ENCODE measurements at places on chromosomes 16 and 17.
A peak's percentile ranks its signal among the peaks of the same experiment; 100 is the strongest.

DNA sequence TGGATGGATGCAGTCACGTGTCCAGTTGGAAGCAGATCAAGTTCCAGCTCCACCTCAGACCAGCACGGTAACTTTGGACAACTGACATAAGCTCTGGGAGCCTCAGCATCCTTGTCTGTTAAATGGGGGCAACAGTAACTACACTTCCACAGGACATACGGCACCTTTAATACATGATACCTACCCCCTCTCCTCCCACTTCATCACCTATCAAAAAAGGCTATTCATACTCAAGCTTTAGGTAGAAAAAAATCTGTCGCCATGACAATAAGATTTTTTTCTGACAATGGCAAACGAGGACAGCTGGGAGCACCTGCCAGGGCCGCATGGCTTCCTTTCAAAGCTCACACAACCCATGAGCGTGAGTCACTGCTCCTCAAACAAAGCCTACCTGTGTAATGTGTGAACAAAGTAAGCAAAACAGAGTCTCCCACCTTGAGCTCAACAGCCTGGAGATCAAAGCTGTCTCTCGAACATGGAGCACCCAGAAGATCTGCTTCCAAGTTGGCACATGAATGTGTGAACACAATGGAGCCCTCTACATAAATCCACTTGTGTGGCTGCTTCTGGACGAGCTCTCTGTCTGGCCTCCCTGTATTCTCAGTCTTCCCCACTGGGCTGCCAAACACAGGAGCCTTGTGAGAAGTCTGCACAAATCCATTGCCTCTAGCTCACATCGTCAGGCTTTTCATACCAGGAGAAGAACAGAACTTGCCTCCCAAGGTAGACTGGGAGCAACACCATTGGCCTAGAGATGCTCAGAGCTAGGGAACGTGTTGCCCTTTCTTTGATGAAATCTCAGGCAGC is 459.7 kb downstream of the SOX9 start:
- no peak for DNase-seq

DNA sequence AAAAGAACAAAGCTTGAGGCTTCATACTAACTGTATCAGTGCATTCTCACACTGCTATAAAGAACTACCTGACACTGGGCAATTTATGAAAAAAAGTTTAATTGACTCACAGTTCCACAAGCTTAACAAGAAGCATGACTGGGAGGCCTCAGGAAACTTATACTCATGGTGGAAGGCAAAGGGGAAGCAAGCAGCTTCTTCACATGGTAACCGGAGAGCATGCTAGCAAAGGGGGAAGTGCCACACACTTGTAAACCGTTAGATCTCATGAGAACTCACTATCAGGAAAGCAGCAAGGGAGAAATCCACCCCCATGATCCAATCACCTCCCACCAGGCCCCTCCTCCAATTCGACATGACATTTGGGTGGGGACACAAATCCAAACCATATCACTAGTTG is 25.3 kb downstream of the CTRB2 start:
- DNase-seq: no peak

GRCh38 chr16:15466886-15467781 is 32.7 kb downstream of the BMERB1 start:
- DNase-seq: no peak

GRCh38 chr17:37148156-37148555 is 199.4 kb downstream of the AATF start:
- peak; percentile 43 for DNase-seq

Measured in GM23338 (cell line).